Naive thymus-derived CD8-positive, alpha-beta T cell (primary cell): ENCODE measurements at places on chromosomes 12 and 14.

- no peak for DNase-seq
Observed at GRCh38 chr12:17137396-17137795, 531.4 kb upstream of the LMO3 start.

DNA sequence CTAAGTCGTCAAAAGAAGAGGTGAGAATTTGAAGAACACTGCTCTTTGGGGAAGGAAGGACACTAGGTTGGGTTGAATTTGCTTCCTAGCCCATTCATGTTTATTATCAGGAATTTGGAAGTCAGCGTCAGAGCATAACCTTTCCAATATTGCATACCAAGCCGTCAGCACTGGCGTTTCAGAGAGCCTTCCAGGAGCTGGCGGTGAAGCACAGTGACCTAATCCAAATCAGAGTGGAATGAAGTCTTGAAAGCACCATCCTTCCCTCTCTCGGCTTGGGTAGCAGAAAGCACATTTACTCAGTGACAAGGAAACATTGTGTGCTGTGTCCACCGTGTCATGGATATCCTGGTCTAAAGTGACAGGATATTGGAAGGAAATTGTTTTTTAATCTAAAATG lies 240.3 kb upstream of the PELI2 start:
- no peak for DNase-seq

GRCh38 chr14:91292491-91292890 lies 48.0 kb upstream of the GPR68 start:
- DNase-seq = no peak

- DNase-seq = no peak
Observed at GRCh38 chr14:91891721-91892220, 24.4 kb upstream of the TC2N start.

- DNase-seq = no peak
Observed at GRCh38 chr12:109113661-109114321, 2.6 kb upstream of the ACACB start.

DNA sequence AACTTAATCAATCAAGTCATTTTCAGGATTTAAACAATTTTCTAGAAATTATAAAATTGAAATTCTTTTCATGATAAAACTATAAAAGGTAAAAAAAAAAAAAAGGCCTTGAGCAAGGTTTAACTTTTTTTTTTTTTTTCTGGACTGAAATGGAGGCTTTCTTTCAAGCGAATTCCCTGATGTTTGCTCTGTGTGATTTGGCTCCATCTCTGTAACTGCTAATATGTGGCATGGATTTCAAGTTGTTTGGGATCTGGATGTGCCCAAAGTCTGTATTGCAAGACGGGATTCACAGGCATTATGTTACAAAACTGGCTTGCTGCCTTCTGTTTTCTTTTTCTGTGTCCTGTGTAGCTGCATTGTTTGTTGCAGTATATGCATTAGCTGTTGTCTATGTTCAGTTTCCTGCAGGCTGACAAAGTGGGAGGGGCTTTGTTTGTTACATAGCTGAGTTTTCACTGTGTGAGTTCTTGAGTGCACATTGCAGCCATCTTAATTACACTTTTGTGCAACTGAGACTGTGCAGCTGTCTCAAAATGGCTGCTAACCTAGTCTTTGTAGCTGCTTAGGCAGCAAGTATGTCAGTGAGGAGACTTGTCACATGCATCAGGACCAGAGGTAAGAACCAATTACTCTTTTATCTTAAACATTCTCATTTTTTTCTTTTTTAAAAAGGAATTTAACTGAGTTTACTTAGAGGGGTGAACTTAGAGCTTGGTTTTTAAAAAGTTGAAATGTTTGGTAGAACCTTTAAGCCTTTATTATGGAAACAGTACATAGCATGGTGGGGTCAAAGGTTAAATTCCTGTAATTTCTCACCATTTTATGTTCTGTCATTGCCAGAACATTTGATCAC lies 19.5 kb downstream of the ATF7IP start:
- DNase-seq = peak; percentile 58

- DNase-seq = no peak
Observed at GRCh38 chr14:55500219-55500701, 59.8 kb upstream of the TBPL2 start.

DNA sequence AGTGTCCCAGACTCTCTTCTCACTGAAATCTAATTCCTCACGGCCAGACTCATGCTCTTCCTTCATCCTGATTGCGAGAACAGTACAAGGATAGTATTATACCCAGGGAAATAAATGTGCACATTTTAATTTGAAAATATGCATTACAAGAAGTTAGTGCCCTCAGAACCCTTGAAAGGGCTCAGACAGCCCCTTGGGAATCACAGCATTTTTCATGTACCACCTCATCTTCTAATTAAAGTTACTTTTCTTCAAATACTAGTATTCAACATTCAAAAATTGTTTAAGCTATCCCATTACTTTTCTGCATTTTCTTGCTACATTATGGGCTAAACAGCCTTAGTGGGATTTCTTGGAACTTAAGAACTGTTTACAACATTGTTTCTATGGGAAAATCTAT lies 1.7 kb upstream of the APPL2 start:
- DNase-seq = no peak

DNA sequence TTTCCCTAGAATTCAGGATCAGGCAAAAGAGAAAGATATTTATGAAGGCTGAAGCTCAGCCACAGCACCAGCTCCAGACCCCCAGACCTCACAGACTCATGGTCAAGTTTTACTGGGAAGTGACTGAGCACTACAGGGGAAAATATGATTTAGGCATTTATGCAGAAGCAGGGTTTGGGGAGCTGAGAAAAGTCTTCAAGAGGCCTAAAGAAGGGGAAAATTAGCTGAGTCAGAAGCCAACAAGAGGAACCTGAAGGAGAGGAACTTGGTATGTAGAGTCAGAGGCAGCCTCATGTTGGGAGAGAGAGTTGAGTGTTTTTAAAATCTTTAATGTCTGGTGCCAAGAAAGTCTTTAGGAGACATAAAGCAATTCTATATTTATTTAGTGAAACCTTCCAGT lies 63.0 kb downstream of the FOS start:
- no peak for DNase-seq

DNA sequence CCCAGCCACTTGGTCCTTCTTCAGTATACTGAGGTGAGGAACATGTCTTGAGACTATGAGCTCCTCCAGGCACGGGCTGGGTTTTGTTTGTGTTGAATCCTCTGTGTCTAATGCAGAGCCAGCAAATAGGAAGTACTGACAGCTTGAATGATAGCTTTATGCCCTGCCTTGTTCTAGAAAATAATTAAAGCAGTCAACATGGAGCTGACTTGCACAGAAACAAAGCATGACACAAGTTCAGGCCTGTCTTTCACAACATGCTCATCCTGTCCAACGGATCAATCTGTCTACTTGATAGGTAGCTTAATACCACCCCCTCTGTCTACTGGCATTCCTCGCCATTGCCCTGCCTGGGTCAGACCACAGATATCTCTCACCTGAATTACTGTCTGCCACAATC lies 140.9 kb downstream of the ESRRB start:
- no peak for DNase-seq

DNA sequence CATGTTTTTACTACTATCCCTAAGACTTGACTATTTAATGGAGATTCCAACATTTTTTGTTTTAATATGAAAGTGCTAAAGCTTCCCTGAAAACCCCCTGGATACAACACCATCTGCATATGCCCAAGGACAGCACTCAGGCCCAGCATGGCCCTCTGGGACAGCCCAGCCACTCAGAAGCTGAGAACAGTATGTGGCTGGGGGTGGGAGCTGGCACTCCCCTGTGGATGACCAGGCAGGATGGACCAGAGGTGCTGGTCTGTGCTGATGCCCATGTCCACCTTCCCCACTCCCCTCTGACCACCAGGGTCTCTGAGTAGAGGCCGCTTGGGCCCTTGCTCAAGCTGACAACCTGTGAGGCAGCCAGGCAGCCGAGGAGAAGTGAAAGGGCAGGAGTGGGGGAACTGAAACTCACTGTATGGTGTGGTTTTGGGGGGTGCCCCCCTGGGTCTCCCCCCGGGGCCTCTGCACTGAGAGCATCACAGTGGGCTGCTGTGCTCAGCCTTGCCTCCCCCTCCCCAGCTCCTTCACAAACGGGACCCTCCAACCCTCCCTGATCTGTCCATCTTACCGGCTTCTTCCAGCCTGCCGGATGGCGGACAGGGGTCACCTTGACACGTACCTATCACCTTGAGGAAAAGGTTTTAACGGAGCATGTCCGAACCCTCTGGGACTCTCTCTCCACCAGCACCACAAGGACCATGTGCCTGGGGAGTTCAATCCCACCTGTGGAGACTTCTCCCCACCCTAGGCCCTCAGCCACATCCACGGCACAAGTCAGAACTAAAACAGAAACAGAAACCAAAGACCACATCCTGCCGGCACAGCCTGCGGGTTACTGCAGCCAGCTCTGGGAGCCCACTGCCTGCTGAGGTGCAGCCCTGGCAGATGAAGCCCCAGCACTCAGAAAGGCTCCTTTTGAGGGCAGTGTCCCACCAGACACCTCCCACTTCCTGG lies at the start of gene TMEM229B:
Gene TMEM229B (minus strand): TSS at position 785 of the 957 bp plus-strand sequence. CDS start 14,798 bp downstream, outside the sequence.
- peak; percentile 82 for DNase-seq

- no peak for DNase-seq
Observed at GRCh38 chr14:87148655-87149054, 844.3 kb downstream of the GALC start.

GRCh38 chr14:24948261-24948847 lies 101.6 kb downstream of the STXBP6 start:
- no peak for DNase-seq
